ENCODE measurements at places on chromosomes 11 and 22.

- DNase-seq, result no peak
Observed at GRCh38 chr11:123616505-123617198, 37.8 kb downstream of the SCN3B start.

DNA sequence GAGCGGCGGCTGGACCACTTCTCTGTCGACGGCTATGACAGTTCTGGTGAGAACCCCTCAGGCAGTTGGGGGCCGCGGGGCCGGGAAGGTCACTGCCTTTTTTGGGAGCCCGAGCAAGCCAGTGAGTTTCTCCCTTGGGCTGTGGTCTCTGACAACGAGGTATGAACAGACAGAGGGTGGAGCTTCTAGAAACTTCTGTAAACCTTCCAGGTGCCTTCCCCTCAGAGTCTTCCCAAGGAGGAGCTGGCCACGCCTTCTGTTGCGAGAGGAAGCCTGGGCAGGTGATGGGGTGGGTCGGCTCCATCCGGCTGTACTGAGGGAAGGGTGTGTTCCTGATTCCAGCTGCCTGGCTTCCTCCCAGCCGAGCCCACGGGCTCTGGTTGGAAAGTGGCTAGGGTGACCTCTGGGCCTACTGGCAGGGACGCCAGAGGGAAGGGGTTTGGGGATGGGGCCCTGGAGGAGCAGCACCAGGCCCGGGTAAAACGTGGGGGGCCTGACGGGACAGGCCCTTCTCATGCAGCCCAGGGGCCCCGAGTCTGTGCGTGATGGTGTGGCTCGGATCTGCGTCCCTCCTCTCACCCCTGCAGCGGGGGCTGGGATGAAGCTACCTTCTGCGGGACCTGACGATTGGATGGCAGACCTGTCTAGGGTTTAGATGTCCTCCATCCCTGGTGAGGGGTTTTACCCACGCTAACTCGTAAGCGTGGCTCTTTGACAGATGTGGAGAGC, 110.8 kb downstream of the KCNQ1OT1 start:
- DNase-seq, result no peak

DNA sequence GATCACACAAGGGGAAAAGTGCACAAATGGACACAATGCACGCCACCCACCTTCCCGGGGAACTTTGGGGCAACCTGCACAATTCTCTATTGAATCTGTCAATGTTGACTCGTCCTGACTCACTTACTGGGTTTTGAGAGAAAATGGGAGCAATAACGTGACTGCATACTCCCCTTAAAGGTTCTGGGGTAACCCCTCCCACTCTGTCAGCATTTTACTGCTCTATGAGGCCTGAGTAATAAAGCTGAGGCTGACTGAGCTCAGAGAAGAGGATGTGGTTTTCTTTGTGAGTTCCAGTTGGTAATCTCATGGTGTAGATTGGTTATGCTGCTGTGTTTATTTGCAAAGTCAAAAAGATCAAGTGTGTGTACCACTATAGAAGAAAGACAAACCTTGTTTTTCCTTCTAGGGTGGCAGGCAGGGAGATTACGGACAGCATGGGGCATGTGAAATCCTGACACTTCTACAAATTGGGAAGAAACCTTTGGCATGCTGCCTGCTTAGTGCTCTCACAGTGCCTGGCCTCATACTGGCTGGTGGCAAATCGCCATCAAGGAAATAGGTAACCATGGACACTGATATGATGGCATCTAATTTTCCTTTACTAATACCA, 16.1 kb upstream of the APOA1 start:
- no peak for DNase-seq

GRCh38 chr11:114026355-114026754, 33.2 kb upstream of the ZBTB16 start:
- DNase-seq, result no peak

GRCh38 chr22:36399472-36399778, 11.7 kb upstream of the MYH9 start:
- no peak for DNase-seq

GRCh38 chr11:12125609-12126149, 15.3 kb downstream of the MICAL2 start:
- peak; percentile 46 for DNase-seq

GRCh38 chr22:19891317-19892256, 36.9 kb upstream of the GNB1L start:
- DNase-seq, result peak; percentile 95

DNA sequence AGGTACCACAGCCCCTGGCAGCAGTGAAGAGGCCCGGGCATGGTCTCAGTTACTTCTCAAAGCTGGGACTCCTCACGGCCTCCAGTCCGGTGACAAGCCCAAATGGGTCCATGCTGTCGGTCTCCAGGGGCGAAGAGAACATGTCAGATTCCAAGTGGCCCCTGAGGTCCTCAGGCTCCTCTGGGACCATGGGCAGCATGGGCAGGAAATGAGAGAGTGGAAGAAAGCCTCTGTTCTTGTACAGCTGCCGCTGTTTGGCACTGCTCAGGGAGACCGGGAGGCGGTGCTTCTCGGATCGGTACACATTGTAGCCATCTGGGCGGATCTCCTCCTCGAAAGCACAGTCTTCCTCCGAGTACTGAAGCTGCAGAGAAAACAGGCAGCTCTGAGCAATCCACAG, 4.6 kb downstream of the FGF19 start:
- no peak for DNase-seq

DNA sequence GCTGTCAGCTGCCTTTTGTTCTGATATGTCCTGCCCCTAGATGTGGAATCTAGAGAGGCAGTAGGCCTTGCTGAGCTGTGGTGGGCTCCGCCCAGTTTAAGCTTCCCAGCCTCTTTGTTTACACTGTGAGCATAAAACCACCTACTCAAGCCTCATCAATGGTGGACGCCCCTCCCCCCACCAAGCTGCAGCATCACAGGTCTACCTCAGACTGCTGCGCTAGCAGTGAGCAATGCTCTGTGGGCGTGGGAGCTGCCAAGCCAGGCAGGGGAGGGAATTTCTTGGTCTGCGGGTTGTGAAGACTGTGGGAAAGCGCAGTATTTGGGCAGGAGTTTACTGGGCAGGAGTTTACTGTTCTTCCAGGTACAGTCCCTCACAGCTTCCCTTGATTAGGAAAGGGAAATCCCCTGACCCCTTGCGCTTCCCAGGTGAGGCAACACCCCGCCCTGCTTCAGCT, 98.5 kb downstream of the SMCO4 start:
- DNase-seq, result no peak

GRCh38 chr22:30920407-30920806, 48.2 kb downstream of the MORC2 start:
- DNase-seq, result peak; percentile 75

GRCh38 chr11:132278801-132279574, 908.6 kb downstream of the NTM start:
- DNase-seq, result no peak

- DNase-seq, result no peak
Observed at GRCh38 chr11:112541140-112542046, 280.7 kb upstream of the PLET1 start.

DNA sequence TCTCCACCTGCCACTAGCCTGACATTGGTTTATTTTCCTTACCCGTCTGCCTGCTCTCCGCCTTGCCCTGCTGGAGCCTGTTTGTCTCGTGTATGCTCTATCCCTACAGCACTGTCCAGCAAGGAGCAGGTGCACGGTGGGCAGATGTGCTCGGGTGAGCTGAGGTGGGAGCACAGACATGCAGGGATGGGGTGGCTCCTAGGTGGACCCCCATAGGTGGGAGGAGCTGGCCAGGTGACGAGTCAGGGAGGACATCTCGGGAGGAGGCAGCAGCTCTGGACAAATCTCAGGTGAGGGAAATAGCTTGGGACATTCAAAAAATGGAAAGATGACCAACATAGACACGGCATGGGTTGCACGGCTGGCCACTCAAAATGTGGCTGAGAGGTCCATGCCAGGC, 89.2 kb upstream of the SHANK2 start:
- DNase-seq, result no peak

DNA sequence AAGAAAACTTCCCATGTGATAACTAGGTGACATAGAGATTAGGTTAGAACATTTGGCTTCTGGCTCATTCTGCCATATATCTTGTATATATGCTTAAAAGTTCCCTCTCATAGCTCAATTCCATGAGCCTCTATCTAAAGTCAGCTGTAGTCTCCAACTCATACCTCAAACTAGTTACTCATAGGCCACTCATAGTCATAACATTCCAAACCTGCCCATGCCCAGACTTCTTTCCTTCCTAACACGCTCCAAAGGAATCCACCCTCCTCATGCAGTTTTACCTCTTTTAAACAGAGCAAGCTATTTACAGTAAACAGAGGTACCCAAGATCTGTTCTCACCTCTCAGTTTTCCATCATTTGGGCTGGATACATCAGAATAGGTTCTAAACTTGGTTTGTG, 39.4 kb downstream of the GLYATL2 start:
- DNase-seq, result peak; percentile 43

GRCh38 chr11:127815331-127815730, 772.0 kb downstream of the ETS1 start:
- DNase-seq, result no peak

GRCh38 chr11:12434325-12434654, 56.9 kb downstream of the PARVA start:
- DNase-seq, result peak; percentile 38

DNA sequence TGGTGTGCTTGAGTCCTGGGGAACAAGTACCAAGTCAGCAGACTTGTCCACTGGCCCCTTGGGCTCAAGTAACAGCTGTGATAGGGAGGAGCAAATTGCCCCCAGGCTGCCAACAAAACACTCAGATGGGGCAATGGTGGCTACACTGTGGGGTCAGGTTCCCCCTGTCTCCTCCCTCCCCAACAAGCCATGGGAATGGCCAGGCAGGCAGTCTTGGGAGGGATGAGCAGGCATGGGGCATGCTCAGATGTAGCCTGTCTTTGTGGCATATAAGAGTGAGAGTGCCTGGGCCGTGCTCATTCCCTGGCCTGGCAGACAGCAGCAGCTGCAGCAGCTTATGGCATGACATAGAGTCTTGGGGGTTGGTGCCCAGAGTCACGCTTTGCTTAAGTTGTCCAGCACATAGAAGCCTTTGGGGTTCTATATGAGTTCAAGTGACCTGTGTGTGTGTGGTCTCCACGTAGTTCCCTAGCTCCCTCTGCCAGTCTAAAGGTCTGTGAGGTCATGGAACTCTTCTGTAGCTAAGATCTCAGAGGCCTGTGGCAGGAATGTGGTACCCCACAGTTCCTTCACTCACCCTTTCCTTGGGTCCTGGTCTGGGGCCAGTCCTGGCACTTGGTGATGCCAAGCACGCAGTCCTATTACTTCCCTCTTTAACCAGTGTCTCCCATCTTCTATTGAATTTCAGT, 44.7 kb downstream of the BIRC2 start:
- DNase-seq, result no peak

DNA sequence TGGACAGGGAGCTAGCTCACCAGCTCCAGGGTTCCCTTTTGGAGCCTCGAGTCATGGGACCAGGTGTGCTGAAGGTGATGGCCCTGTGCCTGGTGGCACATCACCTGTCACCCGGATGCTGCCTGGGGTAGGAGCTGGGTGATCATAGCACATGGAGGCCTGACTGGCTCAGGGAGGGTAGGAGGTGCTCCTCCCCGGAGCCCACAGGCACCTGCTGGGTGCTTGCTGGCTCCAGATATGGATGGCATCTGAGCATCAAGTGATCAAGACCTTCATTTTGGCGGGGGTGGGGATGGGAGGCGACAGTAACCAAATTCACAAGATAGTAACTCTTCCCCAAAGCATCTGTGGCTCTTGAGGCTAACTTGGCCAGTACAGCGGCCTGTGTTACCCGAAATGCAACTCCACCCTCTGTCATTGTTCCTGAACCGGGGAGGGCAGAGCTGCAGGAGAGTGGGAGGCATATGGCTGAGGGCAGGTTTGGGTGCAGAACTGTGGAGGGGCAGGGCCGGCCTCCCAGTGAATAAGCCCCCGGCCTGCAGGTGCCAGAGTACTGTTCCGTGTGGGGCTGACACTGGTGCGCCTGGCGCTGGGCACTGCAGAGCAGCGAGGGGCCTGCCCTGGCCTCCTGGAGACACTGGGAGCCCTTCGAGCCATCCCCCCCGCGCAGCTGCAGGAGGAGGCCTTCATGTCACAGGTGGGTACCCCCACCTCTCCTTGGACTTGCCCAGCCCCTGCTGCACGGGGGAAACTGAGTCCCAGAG, 4.7 kb downstream of the TBC1D10C start:
- no peak for DNase-seq

DNA sequence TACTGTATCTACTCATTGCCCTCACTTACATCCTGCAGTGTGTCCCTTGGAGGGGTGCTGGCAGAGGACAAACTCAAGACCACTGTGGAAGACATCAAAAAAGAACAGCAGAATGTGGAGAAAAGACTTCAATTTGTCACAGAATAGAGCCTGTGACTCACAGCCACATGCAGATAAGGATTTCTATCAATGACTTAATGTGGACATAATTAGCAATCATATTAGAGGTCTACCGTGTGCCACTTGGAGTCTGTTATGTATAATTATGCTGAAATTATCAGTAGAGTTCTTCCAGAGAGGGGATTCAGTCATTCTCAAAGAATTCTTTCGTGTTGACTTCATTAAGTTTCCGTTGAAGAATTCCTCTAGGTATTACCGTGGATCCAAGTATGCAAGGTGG, 473.5 kb downstream of the MIAT start:
- DNase-seq, result no peak

DNA sequence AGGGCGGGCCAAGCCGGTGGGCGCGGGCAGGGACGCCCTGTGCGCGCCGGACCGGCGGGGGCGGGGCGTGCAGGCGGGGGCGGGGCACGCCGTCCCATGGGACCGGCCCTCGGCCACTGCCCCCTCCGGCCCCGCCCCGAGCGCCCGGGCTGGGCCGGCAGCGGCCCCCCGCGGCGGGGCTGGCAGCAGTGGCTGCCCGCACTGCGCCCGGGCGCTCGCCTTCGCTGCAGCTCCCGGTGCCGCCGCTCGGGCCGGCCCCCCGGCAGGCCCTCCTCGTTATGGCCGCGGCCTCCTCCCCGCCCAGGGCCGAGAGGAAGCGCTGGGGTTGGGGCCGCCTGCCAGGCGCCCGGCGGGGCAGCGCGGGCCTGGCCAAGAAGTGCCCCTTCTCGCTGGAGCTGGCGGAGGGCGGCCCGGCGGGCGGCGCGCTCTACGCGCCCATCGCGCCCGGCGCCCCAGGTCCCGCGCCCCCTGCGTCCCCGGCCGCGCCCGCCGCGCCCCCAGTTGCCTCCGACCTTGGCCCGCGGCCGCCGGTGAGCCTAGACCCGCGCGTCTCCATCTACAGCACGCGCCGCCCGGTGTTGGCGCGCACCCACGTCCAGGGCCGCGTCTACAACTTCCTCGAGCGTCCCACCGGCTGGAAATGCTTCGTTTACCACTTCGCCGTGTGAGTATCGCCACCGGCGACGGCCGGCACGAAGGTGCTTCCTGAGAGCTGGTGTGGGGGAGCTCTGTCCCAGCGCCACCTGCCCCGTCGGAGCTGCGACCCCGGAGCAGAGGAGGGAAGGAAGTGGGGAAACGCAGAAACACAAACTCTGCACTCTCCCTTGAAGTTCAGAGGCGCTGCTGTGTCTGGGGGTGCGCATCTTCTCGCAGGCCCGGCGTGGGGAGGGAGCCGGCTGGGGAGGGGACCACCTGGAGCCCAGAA, at the start of gene KCNQ1:
KCNQ1 (plus strand) TSS at position 188 of the 925 bp plus-strand sequence; CDS start at position 279, 91 bp downstream.
- peak; percentile 35 for DNase-seq
